ENCODE measurements at places on chromosomes 4 and X. TPM values are rescaled to one million over a fixed set of nuclear protein-coding genes. Genes with fewer than 3 reads are reported as not detected.

DNA sequence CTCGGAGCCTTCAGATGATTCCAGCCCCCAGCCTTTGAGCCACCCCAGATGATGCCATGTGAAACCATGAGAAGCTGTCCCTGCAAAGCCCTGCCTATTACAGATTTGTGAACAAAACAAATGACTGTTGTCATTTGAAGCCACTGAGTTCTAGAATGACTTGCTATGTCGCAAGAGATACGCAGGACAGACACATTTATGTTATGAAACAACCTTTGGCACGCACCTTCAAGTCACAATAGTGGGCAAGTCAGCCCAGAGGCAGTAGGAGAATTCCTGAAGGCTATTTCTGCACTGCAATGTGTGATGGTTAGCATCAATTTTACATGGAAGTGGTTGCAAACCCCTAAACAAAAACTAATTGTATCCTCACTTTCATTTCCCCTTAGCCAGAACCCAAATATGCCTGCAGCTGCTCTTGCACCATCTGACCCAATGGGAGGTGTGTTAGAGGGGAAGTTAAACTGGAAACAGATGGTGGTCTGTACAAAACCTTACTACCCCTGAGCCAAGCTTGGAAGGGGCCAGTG is 174.4 kb upstream of the ATP6AP2 start:
- no peak for ATAC-seq

DNA sequence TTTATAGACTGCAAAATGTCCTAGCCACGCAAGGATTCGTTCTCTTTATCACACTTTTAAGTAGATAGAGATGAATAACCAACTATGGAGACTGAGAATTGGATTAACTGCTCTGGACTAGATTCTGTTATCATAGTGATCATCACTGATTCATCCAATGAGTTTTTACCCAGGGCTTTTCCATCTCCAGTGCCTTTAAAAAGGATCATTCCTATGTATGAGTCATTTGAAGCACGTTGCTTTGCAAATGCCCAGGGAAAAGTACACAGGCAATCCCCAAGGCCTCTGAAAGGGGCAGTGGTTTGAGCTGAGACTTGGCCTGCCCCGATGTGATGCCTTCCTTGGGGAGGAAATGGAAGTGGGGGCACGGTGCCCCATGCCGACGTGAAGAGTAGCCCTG is 122.7 kb upstream of the PSAPL1 start:
- ATAC-seq, result peak; percentile 53

GRCh38 chrX:2325076-2325784 is 175.5 kb downstream of the DHRSX start:
- ATAC-seq, result no peak

- ATAC-seq, result no peak
Observed at GRCh38 chr4:102546635-102547034, 45.5 kb downstream of the NFKB1 start.

GRCh38 chr4:180675359-180675650 is 1567.9 kb upstream of the TENM3 start:
- no peak for ATAC-seq

The KLHL2 gene
- total RNA-seq, result 14.7 TPM

- ATAC-seq, result no peak
Observed at GRCh38 chrX:31331015-31331414, 259.2 kb upstream of the FTHL17 start.

All from motor neuron (in vitro differentiated cells).